ENCODE measurements at places on chromosomes 1 and 21. TPM values are rescaled to one million over a fixed set of nuclear protein-coding genes. Genes with fewer than 3 reads are reported as not detected.

DNA sequence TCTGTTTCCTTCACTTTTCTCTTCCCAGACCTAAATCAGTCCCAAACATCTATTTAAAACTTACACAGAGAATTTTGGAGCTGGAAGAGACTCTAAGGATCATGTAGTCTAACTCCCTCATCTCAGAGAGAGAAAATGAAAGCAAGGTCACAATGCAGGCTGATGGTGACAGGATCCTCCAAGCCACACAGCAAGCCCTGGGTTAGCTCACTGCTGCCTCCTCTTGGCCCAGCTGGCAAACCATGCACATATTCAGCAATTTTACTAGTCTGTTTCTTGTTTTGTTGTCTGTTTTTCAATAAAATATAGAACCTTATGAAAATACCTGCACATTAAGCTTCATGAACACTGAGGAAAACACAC is 27.7 kb upstream of the LY9 start:
- peak; percentile 23 for DNase-seq

GRCh38 chr1:241637046-241637590 is 3.1 kb downstream of the CHML start:
- DNase-seq, result peak; percentile 28

DNA sequence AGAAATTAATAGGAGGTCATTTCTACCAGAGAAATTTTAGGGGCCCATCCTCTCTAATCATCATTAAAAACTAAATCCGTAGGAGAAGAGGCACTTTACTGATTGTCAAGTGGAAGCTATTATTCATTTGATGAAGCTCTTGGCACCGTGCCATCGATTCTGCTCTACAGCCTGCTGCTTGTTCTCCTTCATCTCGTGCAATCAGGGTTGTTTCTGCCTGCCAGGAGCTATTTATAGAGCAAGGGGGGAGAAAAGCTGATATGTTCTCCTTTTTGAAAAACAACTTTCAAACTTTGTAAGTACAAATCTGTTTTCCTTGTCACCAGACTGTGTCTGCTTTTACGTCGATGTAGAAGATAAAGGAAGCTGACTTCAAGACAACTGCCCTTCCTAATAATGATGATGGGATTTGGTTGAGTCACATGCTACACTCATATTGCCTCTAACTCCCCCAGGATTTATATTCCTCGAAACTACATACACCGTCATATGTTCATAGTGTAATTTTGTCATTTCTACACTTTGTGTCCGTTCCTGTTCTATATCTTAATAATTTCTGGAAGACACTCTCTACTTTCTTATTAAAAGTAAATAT is 169.6 kb upstream of the LHX8 start:
- DNase-seq, result peak; percentile 35

GRCh38 chr1:61098333-61098732 is 16.0 kb downstream of the NFIA start:
- DNase-seq, result no peak

DNA sequence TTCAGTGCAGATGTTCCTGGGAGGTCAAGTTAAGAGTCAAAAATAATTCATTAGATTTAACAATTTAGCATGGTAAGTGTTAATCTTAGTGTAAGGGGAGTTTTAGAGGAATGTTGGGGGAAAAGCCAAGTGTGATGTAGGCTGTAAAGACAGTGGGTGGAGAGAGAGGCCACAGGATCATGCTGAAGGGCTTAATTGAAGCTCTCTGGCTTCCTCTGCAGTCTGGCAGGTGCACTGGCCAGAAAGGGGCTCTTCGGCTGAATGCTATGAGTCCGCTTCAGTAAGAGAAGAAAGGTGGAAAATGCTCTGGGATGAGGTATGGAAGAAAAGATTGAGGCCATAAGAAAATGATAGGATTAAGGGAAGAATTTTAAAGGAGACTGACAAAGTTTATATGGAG is 3.0 kb downstream of the BRDT start:
- no peak for DNase-seq

GRCh38 chr1:3743421-3743820 is 8.8 kb upstream of the CCDC27 start:
- no peak for DNase-seq

DNA sequence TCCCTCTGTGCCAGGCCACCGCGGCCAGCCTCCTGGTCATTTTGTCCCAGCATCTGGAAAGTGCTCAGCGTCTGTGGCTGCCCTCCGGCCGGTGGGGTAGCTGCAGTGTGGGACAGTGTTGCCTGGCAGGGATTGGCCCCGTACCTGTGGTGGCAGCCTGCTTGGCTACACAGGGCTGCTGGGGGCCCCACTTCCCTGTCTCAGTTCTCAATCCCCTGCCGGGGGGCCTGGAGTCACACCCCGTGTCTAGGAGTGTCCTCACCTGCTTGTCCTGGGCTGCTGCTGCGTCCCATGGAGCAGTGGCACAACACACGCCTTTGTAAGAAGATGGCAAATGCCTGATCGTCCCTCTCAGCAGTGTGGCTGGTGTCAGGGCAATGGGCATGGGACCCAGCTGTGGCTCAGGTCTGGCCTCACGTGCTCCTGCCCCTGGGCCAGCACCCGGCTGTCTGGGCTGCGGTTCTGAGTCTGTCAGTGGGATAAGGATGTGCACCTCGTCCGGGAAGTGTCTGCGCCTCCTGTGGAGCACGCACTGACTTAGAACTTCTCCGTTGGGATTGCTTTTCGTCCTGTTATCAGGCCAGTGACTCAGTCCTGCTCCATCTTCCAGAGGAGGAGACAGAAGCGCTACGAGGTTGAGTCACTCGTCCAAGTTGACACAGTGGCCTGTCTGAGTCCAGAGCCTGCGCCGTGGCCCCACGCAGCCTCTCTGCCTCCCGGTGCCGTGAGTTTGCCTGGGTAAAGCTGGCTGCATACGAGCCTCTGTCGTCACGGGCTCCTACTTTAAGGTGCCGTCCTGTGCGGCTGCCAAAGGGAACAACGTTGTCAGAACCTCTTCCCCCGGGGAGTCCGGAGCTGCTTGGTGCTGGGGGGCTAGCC is 41.0 kb downstream of the CRYAA start:
- DNase-seq, result no peak

GRCh38 chr21:32186804-32187203 is 92.0 kb downstream of the MIS18A start:
- DNase-seq, result no peak

GRCh38 chr1:20588634-20589225 is at the start of gene CDA:
CDA (plus strand) TSS chr1:20589097; CDS start chr1:20589130, 33 bp downstream.
- DNase-seq, result peak; percentile 12

- no peak for DNase-seq
These were observed 78.4 kb downstream of the SMYD3 start for GRCh38 chr1:246428542-246429308.

DNA sequence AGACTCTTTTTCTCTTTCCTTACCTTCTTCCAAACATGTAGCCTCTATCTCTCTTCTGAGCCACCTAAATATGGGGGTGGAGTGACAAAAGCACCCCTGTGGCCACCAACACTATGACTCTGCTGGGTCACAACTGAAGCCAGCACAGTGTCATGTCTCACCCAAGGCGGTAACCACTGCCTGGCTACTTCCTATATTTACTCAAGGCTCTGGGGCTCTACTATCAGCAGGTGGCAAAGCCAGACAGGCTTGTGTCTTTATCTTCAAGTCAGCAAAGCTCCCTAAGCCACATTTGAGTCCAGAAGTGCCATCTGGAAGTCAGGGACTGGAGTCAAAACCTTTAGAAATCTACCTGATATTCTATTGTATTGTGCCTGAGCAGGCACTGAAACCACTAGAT is 1515.2 kb downstream of the PLA2G4A start:
- no peak for DNase-seq

DNA sequence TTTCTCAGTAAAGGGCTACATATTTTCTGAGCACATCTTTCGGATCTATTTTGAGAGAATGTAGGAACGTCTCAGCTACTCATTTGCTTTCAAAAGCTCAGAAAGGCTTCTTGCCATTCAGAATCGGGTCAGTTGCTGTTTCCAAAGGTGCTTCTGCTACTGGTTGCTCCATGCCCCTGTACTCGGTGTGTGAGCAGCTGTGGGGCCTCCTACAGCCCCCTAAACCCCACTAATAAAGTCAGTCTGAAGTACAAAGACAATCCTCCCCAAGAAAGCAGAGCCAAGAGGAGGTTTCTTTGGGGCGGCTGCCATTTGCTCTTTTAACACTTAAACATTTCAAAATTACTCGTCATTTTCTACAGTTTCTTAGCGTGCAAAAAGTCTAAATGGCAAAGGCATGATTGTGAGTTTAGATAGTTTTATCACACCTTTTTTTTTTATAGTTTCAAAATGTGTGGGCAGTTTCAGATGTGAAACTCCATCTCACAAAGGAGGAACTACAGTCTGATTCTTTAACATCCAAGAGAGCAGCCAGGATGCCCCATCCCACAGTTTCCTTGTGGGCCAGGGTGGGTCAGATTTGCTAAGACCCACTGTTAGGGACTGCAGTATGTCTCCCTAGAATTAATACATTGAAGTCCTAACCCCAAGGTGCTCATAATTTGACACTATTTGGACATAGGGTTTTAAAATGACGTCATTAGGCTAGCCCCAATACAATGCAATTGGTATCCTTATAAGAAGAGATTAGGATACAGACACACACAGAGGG is 4.1 kb downstream of the RUNX1 start:
- DNase-seq, result no peak

DNA sequence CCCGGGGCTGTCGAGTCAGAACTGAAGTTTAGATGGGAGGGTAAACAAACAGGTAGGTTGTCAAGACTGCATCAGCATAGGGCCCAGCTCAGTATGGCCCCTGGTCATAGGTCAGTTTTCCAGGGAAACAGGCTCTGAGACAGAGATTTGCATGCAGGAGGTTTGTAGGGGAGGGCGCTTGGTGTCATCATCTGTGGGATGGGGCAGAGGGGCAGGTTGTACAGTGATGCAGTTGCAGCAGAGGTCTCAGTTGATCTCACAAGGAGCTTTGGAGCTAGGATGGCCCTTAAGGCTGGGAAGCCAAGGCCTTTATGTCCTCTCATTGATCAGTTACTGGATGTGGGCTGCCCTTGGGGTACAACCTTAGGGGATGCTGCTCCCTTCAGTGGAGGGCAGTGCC is 38.5 kb upstream of the KCNA10 start:
- no peak for DNase-seq

DNA sequence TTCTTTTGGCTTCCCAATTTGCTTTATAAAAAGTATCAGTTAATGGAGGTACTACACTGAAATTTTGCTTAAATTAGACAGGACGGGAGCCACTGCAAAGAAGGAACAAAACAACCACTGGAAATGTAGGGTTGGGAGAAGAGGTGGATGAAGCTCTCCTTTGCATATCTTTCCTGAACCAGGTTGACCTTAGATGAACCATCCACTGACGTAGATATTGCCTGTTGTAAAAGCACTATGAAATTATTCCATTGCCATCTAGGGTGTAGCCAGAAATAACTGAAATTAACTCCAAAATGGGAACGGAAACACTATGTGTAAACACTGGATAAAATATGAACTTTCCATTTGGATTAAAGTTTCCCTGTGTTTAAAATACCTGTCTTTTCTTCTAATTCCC is 1.2 kb upstream of the ABL2 start:
- no peak for DNase-seq

DNA sequence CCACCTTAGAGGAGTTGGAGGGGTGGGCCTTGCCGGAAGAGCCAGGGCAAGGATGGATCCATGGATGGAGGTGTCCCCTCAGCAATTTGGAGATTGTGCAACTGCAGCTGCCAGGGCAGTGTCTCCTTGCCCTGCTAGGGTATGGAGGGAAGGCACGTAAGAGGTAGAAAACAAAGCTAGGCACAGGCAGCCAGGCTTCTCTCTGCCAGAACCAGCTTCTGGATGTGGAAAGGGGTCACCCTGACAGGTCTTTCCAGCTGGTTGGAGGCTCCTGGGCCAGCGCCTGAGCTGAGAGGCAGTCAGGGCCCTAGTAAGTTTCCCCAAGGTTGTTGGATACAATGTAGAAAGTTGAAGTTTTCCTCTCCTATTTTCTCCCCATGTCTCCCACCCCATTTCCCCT is 15.2 kb upstream of the SLC25A34 start:
- DNase-seq, result no peak

DNA sequence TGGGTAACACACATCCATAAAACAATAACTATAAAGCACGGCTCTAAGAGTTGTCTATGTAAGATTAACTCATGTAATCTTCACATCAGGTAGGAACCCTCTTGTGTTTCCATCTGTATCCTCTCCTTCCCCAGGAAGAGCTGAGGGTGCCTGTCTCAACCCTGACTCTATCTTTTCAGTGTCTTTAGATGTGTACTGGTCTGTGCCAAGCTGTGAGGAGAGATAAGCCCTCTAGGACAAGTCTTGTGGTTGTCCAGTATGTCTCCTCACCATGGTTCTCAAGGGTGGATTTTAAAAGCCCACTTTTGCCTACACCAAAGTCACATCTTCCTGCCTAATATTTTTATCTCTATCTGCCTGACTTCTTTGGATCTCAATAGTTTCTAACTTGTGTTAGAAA is 300.1 kb downstream of the KCNT2 start:
- no peak for DNase-seq

DNA sequence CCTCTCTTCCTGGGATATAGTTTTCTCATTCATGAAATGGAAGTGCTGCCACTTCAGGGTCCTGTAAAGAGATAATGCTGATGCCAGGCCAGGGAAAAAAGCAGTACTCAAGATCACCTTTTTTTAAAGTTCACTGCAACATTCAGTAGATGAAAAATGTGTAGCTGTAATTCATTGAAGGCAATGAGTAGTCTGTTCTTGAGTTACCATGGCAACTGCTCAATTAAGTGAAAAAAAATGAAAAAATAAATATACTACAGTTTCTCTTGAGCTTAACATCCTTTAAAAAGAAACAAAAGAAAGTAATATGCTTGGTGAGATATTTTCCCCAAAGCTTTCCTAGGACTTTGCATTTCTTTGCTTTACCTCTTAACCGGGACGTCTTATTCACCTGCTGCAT is 183.3 kb downstream of the AK5 start:
- no peak for DNase-seq

DNA sequence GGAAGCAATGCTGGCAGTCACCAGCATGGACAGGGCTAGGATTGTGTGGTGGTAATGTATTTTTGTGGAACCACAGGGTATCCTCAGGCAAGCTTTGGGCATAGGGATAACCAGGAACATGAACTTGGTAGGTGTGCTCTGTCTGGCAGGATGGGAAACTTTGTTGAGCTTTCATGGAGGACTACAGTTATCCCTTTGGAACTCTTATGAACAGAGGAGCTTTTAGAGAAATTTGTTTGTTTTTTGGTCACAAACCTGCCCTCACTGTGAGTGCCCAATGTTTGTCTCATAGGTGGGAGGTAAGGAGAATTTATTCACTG is 54.4 kb downstream of the MACF1 start:
- DNase-seq, result no peak

Gene SHE
- 3.4 TPM for total RNA-seq

Gene TMEM269
- total RNA-seq, result not detected

Gene ANKRD34A
- total RNA-seq, result not detected

Gene LYST
- 78.2 TPM for total RNA-seq

Gene SPRR2E
- total RNA-seq, result not detected

Gene ASAP3
- 35.6 TPM for total RNA-seq

Gene OR2T29
- 10.8 TPM for total RNA-seq

Gene DCDC2B
- 0.72 TPM for total RNA-seq

Gene S100A12
- not detected for total RNA-seq

Data from umbilical cord (tissue), 2 donors.